ENCODE measurements at places on chromosomes 7 and 10.

GRCh38 chr7:91089382-91089963 lies 174.8 kb upstream of the FZD1 start:
- peak; percentile 16 for DNase-seq

GRCh38 chr10:86932674-86933073 lies 24.7 kb downstream of the MMRN2 start:
- DNase-seq = no peak

DNA sequence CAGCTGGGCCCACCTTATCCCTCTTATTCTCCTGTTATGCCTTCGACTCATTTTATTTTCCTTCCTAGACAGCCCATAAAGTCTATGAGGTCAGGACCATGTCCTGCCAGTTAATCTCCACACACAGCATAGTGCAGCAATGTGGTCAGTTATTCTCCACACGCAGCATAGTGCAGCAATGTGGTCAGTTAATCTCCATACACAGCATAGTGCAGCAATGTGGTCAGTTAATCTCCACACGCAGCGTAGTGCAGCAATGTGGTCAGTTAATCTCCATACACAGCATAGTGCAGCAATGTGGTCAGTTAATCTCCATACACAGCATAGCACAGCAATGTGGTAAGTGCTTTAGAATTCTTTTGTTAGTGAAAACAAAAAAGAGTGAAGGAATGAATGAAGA lies 77.8 kb downstream of the TEX36 start:
- no peak for DNase-seq

DNA sequence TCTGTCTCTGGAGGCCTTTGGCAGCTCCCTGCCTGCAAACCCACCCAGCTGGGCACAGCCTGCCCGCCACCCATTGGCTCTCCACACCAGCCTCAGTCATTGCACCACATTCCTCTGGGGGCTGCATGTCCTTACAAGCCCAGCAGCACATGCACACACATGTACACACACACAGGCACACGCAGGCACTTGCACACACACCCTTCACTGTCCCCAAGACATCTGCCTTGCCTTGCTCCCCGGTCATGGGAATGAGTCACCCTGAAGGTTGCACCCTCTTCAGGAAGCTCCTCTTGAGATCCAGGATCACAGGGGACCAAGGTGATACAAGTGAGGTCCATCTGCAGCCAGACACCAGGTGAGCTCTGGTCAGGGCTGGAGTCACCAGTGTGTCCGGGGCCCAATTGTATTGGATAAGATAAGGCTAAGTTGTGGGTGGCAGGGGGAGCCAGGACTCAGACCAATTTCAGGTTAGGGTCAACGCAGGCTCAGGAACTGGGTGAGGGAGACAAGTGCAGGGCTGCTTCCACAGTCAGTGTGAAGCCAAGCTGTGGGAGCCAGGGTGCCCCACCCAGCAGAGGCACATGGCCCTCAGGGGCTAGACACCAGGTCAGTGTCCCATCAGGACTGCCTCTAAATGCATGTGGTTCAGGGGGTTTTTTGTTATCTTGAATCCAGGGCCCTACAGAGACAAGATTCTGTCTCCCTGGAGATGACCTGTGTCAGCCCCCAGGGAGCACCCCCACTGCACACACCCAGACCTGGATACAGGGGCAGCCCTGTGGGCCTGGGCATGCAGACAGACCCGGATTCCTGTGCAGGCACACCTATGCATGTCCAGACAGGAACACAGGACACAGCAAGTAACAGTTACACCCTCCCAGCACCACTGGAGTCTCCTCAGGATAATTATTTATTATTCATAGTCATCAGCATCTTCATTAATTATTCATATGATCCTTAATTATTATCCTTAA lies 33.8 kb downstream of the KCNH2 start:
- no peak for DNase-seq

DNA sequence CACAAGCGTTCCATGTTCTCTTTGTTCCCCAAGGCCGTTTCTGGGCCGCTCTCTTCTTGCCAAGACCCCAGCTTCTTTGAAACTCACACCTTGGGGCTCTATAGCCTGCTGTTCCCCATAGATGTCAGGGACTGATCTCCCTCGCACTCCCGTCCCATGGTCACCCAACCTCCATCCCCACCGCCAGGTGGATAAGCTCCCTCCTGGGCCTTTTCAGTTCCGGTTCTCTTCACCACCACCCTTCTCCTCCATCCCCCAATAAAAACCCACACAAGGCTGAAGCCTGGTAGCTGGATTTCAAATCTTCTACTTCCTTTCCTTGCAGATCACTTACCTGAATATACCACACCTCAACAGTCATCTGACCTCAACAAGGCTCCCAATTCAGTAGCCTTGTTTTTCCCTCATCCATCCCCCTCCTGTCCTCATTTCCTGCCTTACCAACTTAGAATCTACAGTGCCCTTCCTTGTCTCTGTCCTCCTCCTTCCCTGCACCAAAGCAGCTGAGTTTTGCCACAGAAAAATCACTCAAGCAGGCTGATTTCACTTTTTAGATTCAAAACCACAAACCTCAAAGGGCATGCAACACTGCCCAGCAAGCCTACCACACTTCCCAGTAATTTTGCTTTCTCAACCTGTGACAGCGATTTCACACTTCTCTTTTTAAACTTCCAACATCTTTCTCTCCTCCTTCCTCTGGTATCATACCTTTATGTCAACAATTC lies 7.7 kb downstream of the SLC37A3 start:
- no peak for DNase-seq

GRCh38 chr10:16949816-16950215 lies 132.6 kb upstream of the RSU1 start:
- DNase-seq = no peak

DNA sequence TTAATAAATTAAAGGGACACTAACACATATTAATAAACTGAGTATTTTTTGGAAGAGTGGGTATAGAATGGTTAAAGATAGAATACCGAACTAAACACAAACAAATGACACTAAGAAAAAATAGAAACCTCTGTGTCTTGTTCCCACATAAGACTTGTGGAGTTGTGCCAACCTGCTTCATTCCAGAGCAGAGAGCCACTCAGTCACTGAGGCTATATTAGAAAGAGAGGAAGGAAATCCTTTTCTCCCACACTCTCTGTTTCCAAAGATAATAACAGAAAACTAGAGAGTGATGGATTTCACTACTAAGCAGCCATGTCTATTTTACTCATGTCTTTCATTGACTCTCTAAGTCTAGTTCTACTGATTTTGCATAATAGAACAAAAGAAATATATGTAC lies 26.0 kb downstream of the CTNNA3 start:
- DNase-seq = no peak

DNA sequence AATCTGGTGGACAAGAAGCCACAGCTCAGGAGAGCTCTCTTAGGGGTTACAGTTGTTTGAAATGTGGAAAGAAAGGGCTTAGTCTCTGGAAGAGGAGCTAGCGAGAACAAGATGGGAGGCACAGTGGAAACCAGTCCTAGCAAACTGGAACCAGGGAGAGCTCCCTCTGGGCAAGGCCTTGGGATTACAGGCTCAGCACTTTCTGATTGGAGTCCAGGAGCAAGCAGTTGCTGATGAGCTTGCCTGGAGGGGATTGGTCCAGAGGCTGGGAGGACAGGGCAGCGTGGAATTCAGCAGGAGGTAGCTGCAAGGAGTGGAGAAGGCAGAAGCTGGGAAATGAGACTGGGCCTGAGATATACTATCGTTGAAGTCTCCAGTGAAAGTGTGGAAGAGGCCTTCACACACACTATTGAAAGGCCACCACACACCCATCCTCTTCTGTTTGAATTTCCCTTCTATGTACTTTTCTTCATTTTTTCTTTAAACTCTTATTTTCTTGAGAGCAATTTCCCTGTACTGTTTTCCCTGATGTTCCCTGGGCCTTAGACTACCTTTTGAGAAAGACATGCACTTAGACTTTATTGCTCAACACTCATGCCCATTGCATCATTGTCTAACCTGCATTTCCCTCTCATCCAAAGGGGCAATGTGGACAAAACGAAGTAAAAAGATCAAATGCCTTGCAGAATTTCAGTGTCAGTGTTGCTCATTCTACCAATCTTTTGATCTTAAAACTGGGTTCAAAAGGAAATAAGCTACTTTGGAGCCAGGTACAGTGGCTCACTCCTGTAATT lies 57.8 kb upstream of the LANCL2 start:
- no peak for DNase-seq

DNA sequence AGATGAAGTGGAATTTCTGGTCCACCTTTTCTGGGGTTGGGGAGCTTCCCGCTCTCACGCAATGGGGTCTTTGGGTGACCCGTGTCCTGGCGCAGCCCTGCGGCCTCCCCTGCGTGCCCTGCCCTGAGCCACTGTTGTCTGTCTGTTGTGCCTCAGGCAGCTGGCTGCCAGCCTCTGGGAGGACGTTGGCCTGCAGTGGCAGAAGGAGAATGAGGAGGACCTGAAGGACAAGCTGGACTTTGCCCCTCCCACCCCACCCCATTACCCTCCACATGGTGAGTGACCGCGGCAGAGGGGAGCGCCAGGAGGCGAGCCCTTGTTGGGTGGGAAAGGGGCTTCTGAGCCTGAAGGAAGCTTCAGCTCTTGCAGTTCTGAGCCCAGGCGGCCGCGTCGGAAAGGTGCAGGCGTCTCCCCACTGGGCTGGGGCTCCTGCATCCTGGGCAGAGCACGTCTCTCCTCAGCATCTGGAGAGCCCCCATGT lies 14.2 kb upstream of the PRKAR1B start:
- DNase-seq = no peak

DNA sequence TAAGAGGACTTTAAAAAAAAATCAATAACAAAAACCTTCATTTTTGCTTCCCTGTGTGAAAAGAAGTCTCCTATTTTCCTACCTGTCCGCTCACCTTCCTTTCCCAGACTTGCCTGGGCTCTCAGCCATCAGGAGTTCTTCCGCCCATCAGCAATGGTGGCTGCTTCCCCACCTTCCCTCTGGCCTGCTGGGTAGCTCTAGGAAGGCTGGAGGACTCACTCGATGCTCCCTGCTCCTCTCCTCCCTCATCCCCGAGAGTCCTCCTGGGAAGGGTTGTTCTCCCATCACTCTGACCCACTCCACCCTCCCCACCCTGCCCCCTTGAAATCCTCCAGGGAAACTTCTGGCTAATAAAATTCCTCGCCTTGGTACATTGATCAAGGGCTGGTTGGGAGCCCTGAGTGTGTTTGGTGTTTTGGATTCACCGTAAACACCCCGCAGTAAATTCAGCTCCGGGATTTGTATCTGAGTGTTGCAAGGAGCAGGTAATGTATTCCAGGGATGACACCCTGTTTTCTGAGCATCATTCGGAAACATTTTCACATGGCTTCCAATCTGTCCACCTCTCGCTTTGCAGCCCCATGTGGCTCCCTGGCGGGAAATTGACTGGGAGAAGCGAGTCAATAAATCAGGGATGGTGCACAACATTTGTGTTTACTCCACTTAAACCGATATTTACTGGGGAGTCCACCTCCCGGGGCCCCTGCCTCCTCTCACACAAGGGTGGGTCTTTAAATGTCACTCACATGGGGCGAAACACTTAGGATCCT lies 126.4 kb upstream of the SDK1 start:
- DNase-seq = no peak

DNA sequence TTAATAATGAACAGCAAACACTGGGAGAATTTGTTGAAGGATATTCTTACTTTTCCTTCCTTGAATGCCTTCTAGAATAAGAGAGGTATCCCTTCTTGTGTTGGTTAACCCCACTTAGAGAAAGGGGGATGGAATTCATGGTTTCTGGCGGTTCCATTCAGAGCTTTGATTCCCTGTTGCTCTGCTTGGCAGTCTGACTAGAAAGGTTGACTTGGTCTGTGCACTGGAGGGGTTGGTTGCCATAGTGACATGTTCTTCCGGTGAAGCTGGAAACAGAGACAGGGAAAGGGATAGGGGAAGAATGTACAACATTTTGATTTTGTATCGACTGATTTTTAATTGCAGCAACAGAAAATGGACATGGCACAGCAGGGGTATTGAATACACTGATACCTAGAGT lies 2.5 kb downstream of the TMEM178B start:
- DNase-seq = no peak

- no peak for DNase-seq
These were observed 107.6 kb downstream of the TES start for GRCh38 chr7:116317907-116318306.

- DNase-seq = no peak
These were observed 3.3 kb upstream of the CAMK2G start for GRCh38 chr10:73877533-73878160.

DNA sequence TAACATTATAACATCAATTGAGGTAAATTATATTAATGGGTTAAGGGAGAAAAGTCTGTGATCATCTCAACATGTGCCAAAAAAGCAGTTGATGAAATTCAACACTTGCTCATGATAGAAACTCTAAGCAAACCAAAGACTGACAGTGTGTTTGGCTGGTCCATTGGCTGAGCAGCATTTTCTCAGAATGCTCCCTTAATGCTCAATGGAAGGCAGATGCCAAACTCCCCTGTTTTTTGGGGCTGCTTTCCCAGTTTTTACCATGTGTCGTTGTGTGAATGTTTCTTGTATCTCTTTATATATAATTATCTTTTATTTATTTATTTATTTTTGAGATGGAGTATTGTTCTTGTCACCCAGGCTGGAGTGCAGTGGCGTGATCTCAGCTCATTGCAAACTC lies 114.7 kb downstream of the SEC23IP start:
- no peak for DNase-seq

DNA sequence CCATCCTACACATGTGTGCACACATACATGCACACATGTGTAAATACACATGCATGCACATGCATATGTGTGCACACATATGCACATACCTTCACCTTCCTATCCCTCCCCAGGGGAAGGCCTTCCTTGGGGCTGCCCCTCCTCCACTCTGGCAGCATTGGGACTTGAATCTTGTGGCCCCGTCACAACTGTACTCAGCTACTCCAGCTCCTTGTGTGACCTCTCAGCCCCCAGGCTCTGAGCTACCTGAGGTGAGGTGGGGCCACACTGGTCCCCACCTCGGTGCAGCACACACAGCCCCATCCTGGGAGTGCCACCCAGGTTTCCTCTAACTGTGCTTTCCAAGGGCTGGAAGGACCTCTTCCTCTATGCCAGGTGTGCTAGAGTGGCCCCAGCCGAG lies 116.0 kb downstream of the LHPP start:
- DNase-seq = no peak

GRCh38 chr7:117825132-117825531 lies 48.1 kb downstream of the CTTNBP2 start:
- no peak for DNase-seq

DNA sequence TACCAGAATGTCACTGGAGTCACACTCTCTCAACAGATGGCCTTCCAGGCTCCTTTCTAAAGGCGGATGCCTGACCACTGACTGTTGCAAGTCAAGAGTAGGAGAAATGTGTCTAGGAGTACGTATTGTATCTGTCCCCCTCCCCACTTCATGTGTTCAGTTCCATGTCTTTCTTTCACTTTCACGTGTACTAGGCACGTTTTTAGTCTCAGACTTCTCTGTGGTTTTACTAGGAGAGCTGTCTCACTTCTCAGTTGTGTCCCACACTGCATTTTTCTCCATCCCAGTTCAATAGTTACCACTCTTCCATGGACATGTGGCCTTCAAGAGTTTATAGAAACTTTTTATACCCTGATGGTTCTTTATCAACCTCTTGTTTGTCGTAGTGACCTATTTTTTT lies 893.0 kb downstream of the NRG3 start:
- no peak for DNase-seq

All from CD4-positive, alpha-beta T cell treated with Interleukin-17A for 1 hour (primary cell).